Aorta (tissue), 5 donors: ENCODE measurements at places on chromosomes 13 and 19.

GRCh38 chr13:53822136-53822535, 793.5 kb downstream of the OLFM4 start:
- no peak for DNase-seq
- H3K36me3 ChIP-seq: no peaks in the 10 kb centered on the region

DNA sequence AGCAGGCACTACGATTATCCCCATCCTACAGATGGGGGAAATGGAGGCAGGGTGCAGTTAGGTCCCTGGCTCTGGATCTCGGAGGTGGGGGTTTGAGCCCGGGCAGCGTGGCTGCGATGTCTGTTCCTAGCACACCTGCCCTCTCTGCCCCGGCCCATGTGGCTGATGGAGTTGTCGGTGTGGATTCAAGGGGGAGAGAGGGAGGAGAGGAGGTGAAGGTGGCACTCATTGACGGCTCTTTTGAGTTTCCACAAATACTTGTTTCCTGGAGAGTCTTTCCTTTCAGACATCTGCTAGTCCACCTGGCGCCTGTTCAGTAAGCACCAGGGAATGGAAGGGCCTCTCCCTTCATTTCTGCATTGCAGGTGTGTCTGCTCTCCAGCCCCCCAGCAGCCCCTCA, 69.9 kb downstream of the ARHGEF18 start:
- H3K27me3 ChIP-seq: no peaks in the 10 kb centered on the region
- H3K27ac ChIP-seq: no peak overlapping the region
- H3K36me3 ChIP-seq: no peaks in the 10 kb centered on the region
- no peak for DNase-seq

DNA sequence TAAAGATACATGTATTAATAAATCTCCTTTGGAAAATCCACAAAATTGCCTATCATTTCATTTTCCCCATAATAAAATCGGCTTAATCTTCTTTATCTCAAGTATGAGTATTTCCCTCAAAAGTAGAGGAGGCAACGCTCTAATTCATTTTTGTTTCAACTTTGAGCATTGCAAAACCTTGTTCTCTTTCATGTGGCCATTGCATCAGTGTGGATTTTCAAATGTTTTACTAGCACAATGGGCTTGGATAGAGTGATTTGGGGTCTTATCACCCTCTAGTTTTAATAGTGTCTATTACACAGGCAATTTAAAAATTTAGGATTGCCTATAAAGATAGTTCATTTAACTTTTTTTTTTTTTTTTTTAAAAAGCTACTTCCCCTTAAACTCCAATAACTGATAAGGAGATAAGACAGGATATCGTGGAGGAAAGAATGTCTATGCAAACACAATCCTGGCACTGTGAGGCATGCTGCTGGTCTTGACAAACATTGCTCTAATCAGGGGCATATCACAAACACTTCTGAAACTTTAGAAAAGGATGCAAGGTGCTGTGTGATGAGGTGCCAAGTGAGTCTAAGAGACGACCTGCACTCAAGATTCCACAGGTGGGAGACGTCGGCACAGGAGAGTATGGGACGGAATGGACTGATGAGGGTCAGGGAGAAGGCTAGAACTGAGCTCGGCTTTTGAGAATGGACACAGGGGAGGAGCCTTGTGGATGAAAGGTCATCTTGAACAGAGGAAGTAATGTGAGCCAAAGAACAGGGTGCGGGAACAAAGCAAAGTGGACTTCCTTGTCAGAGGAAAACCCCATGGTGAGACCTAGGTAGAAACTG, 199.7 kb downstream of the IRS2 start:
- no peak overlapping the region for H3K27ac ChIP-seq
- H3K36me3 ChIP-seq: no peaks in the 10 kb centered on the region
- DNase-seq: no peak
- H3K4me1 ChIP-seq: no peaks in the 10 kb centered on the region
- no peaks in the 10 kb centered on the region for H3K27me3 ChIP-seq
- no peak overlapping the region for H3K4me3 ChIP-seq

- no peaks in the 10 kb centered on the region for H3K4me1 ChIP-seq
- peak within 1 kb of the TSS; percentile 77 for H3K4me3 ChIP-seq
- peak; percentile 92 for DNase-seq
- no peak within 1 kb of the TSS for H3K27ac ChIP-seq
- no peaks in the 10 kb centered on the region for H3K27me3 ChIP-seq
- H3K36me3 ChIP-seq: peaks cover 6% of the 10 kb centered on the region
Measured at GRCh38 chr19:44447916-44448674, at the start of gene ZNF229. TSS of gene ZNF229 (minus strand) at chr19:44448472. CDS start at chr19:44442847, 5,625 bp downstream.

GRCh38 chr13:37316935-37317334, 211.5 kb upstream of the CSNK1A1L start:
- no peak for DNase-seq
- no peak overlapping the region for H3K4me3 ChIP-seq
- no peak overlapping the region for H3K27ac ChIP-seq
- no peaks in the 10 kb centered on the region for H3K27me3 ChIP-seq

- no peak overlapping the region for H3K27ac ChIP-seq
- peak; percentile 91 for DNase-seq
- H3K4me1 ChIP-seq: no peaks in the 10 kb centered on the region
Measured at GRCh38 chr19:40598121-40598917, 2.9 kb upstream of the LTBP4 start.

- H3K27me3 ChIP-seq: no peaks in the 10 kb centered on the region
- DNase-seq: no peak
- no peaks in the 10 kb centered on the region for H3K4me1 ChIP-seq
- no peak overlapping the region for H3K27ac ChIP-seq
Measured at GRCh38 chr13:113322890-113323651, 26.0 kb downstream of the LAMP1 start.

DNA sequence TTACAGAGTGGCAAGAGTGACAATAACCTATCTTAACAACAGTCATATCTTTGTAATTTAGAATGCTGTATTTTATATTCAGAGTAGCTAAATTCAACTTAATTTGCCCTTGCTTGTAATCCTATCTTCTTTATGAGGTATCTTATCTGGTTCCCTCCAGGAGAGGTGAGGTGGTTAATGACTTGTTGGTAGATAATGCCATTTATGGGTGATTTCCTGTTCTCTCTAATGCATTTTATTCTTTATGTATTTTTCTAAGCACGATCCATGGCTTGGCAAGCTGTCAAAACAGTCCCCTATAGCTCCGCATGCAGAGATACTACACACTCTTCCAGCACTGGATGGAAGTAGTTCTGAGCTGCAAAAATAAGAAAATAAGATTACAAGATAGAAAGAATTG, 267.9 kb downstream of the LMO7 start:
- no peak overlapping the region for H3K27ac ChIP-seq
- no peak for DNase-seq
- no peak overlapping the region for H3K4me3 ChIP-seq
- no peaks in the 10 kb centered on the region for H3K36me3 ChIP-seq

- no peaks in the 10 kb centered on the region for H3K36me3 ChIP-seq
- H3K4me1 ChIP-seq: no peaks in the 10 kb centered on the region
- DNase-seq: no peak
- H3K4me3 ChIP-seq: no peak overlapping the region
- H3K27ac ChIP-seq: no peak overlapping the region
Measured at GRCh38 chr13:51541809-51542258, 42.4 kb upstream of the WDFY2 start.

DNA sequence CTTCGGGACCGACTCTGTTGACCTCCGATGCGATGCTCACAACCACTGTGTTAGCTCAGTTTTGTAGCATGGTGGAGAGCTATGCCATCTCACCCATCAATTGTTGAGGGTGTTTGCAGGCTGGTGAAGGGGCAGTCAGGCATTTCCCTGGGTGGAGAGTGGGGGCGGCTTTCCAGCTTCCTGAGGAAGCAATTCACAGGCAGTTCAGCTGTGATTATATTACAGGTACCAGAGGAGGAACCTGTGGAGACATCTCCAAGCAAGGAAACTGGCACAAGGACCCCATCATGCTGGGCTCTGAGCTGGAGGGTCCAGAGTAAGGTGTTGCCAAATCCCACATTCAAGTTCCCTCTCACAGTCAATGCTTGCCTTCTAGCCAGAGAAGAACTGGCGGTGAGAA, 166.0 kb upstream of the ZNF536 start:
- H3K4me1 ChIP-seq: no peaks in the 10 kb centered on the region
- H3K27ac ChIP-seq: no peak overlapping the region
- H3K4me3 ChIP-seq: no peak overlapping the region
- no peaks in the 10 kb centered on the region for H3K36me3 ChIP-seq
- no peak for DNase-seq
- no peaks in the 10 kb centered on the region for H3K27me3 ChIP-seq

DNA sequence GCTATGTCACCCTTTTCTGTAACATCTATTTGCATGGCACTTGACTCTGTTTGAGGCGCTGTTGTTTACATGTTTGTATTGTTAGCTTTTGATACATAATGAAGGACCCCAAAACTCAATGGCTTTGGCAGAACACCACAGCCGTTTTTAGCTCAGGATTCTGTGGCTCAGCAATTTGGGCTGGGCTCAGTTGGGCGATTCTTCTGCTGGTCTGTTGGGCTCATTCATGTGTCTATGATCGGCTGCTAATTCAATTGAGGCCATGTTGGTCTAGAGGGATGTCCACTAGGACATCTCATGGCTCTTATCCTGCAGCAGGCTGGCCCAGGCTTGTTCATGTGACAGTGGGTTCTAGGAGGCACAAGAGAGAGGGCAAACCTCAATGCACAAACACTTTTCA, 33.9 kb downstream of the VSTM2B start:
- no peaks in the 10 kb centered on the region for H3K4me1 ChIP-seq
- H3K36me3 ChIP-seq: no peaks in the 10 kb centered on the region
- no peak overlapping the region for H3K4me3 ChIP-seq
- no peak overlapping the region for H3K27ac ChIP-seq
- DNase-seq: no peak

DNA sequence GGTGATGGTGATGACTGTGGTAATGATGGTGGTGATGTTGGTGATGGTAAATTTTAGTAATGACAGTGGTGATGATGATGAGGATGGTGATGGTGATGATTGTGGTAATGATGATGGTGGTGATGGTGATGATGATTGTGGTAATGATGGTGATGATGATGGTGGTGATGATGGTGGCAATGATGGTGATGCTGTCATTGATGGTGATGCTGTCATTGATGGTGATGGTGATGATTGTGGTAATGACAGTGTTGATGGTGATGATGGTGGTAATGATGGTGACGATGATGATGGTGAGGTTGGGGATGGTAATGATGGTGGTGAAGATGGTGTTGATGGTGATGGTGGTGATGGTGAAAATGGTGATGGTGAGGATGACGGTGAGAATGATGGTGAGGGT, 11.7 kb upstream of the BCAT2 start:
- no peak overlapping the region for H3K4me3 ChIP-seq
- no peaks in the 10 kb centered on the region for H3K36me3 ChIP-seq
- no peak overlapping the region for H3K27ac ChIP-seq
- no peaks in the 10 kb centered on the region for H3K4me1 ChIP-seq
- DNase-seq: no peak
- no peaks in the 10 kb centered on the region for H3K27me3 ChIP-seq

GRCh38 chr19:29694669-29695627, 20.1 kb downstream of the C19orf12 start:
- no peak overlapping the region for H3K27ac ChIP-seq
- H3K27me3 ChIP-seq: no peaks in the 10 kb centered on the region
- H3K36me3 ChIP-seq: no peaks in the 10 kb centered on the region
- peak; percentile 86 for DNase-seq
- H3K4me3 ChIP-seq: no peak overlapping the region
